ENCODE measurements at places on chromosomes 2 and 18.

GRCh38 chr2:44946372-44947027 is 5.0 kb downstream of the SIX3 start:
- DNase-seq, result no peak

DNA sequence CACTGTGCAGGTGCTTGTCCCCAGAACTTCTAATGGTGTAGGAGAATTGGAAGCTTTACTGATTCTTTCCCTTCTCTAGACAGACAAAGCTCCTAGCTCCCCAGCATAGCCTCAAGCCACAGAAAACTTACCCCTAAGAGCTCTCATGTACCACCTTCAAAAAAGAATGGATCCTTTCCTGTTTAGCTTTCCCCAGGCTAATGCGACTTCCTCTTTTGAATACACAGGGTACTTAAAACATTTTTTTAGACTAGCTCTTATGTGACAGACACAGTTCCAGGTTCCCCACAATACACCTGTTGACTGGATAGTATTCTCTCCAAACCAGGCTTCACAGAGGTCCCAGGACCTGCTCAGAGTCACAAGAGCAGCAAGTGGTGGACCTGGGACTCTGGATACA is 8.3 kb downstream of the CTAGE1 start:
- DNase-seq, result no peak

DNA sequence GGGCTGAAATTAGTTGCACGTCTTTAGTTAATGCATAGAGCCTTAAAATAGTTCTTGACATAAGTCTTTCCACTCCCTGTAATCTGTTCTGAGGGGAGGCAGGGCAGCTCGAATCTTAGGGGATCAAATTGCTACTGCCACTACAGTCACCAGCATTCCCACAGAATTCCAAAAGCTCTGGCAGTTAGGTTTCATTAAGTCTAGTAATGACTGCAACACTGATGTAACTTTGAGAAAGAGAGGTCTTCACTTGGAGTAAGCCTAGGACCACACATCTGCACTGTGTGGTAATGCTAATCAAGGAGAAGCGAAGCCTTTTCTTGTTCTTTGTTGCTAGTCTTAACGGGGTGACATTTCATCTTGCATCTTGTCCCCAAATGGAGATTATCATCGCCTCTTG is 19.3 kb upstream of the NCK2 start:
- no peak for DNase-seq

- DNase-seq, result no peak
Measured at GRCh38 chr2:46550686-46551404, 71.5 kb downstream of the TMEM247 start.

DNA sequence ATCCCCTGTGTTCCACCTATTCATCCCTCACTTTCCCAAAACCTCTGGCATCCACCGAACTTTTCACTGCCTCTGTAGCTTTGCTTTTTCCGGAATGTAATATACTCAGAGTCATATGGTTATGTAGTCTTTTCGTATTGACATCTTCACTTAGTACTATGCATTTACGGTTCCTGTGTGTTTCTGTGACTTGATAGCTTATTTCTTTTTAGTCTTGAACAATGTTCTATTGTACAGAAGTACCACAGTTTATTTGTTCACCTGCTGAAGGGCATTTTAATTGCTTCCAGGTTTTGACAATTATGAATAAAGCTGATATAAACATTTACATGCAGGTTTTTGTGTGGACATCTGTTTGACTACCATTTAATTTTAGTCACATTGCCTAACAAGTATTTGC is 154.7 kb upstream of the DOK6 start:
- no peak for DNase-seq

GRCh38 chr2:191929288-191929687 is 82.4 kb upstream of the CAVIN2 start:
- DNase-seq, result no peak

GRCh38 chr2:10523406-10524189 is 75.5 kb upstream of the ODC1 start:
- no peak for DNase-seq
